ENCODE measurements at places on chromosomes 1 and 21. TPM values are rescaled to one million over a fixed set of nuclear protein-coding genes. Genes with fewer than 3 reads are reported as not detected.

The SLC30A2 gene
- total RNA-seq, result not detected

The SYPL2 gene
- under 0.01 TPM for total RNA-seq

The MR1 gene
- 11.0 TPM for total RNA-seq

The F13B gene
- total RNA-seq, result not detected

The TCHH gene
- not detected for total RNA-seq

The OLFML3 gene
- total RNA-seq, result 28.7 TPM

The HLCS gene
- total RNA-seq, result 16.8 TPM

The GPR3 gene
- total RNA-seq, result 0.32 TPM

The LAMTOR5 gene
- total RNA-seq, result 139 TPM

The TLR5 gene
- total RNA-seq, result under 0.01 TPM

The TLCD4 gene
- 0.54 TPM for total RNA-seq

The TRNP1 gene
- 52.8 TPM for total RNA-seq

The LCE1E gene
- not detected for total RNA-seq

The OR2T35 gene
- total RNA-seq, result not detected
